ENCODE measurements at places on chromosomes 1 and 21.
A peak's percentile ranks its signal among the peaks of the same experiment; 100 is the strongest.

DNA sequence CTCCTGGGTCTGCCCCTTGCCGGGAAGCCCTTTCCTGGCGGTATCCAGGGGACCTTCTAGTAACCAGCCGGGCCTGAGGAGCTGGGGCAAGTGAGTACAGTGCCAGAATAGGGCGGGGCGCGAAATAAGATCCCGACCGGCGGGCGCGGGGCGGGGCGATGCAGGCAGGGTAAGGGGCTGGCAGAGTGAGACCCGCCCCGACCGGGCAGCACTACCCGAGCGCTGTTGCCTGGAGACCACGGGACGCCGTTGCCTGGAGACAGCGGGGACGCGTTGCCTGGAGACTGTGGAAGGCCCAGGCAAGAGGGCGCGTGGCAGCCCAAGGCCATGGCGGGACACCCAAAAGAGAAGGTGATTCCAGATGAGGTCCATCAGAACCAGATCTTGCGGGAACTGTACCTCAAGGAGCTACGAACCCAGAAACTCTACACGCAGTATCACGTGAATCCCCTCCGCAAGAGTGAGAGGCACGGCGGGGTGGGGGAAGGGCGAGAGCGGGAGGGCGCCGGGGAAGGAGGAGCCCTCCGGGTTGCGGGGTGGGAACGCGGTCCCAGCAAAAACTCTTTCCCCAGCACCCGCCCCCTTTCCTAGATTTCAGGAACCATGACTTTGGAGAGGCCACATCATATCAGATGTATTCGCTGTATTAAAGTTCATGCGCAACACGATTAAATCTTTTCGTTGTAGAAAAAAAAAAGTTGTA, 24.3 kb downstream of the EBNA1BP2 start:
- H3K4me1 ChIP-seq: no peaks in the 10 kb centered on the region
- H3K36me3 ChIP-seq: no peaks in the 10 kb centered on the region
- H3K4me3 ChIP-seq: no peak overlapping the region
- peaks cover 28% of the 10 kb centered on the region for H3K27me3 ChIP-seq
- H3K27ac ChIP-seq: no peak overlapping the region

GRCh38 chr1:230067419-230067870, 407 bp downstream of the GALNT2 start:
- no peaks in the 10 kb centered on the region for H3K27me3 ChIP-seq
- H3K4me1 ChIP-seq: peaks cover 48% of the 10 kb centered on the region
- H3K36me3 ChIP-seq: peaks cover 30% of the 10 kb centered on the region
- peak overlapping the region; percentile 79 for H3K4me3 ChIP-seq

GRCh38 chr1:79042539-79042938, 36.0 kb upstream of the ADGRL4 start:
- no peak overlapping the region for H3K27ac ChIP-seq
- DNase-seq: no peak

DNA sequence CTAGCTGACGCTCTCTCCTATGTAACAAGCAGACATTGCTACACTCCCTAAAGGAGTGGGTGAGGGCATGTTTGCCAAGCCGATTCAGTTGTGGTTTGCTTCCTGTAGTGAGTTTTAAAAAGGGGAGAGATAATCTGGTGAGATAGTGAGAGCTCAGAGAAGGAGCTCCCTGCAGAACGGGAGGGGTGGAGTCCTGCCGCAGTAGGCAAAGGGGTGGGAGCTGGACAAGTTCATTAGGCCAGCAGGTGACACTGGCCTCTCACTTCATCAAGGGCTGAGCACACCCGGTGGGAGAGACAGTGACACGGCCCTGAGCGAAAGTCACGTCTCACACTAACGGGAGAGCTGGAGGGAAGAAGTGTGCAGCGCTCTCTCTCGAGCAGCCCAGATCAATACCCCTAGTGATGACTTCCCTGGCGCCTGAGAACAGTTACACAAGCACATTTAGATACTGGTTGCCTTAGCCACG, 144.0 kb upstream of the CD34 start:
- DNase-seq: no peak
- H3K27me3 ChIP-seq: peaks cover 49% of the 10 kb centered on the region
- no peak overlapping the region for H3K4me3 ChIP-seq
- no peaks in the 10 kb centered on the region for H3K36me3 ChIP-seq
- no peak overlapping the region for H3K27ac ChIP-seq
- H3K4me1 ChIP-seq: no peaks in the 10 kb centered on the region

GRCh38 chr1:197481101-197481500, 213.0 kb downstream of the CRB1 start:
- H3K27me3 ChIP-seq: no peaks in the 10 kb centered on the region
- no peak overlapping the region for H3K4me3 ChIP-seq
- H3K4me1 ChIP-seq: peaks cover 16% of the 10 kb centered on the region
- peak; percentile 67 for DNase-seq
- no peaks in the 10 kb centered on the region for H3K36me3 ChIP-seq

- 0 out of 2 replicates have a peak overlapping the region, but pooled peaks have one; percentile 10 for H3K4me3 ChIP-seq
- peak; percentile 29 for DNase-seq
Measured at GRCh38 chr1:198681252-198681651, 42.4 kb downstream of the PTPRC start.

DNA sequence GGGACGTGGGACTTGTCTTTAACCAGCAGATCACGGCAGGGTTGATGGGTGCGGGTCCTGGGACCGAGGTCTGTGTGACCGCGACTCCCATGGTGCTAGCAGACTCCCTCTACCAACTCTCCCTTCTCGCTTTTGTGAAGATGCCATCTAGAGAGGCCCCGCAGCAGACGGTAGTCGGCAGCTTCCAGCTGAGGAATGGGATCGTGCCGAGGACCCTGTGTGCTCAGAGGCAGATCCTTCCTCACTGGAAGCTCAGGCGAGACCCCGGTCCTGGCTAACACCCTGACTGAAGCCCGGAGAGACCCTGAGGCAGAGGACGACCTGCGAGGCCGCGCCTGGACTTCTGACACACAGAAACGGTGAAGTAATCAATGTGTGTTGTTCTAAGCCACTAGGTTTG, 12.5 kb upstream of the SPATC1L start:
- no peak overlapping the region for H3K4me3 ChIP-seq
- peaks cover 85% of the 10 kb centered on the region for H3K36me3 ChIP-seq
- H3K27me3 ChIP-seq: no peaks in the 10 kb centered on the region
- H3K4me1 ChIP-seq: no peaks in the 10 kb centered on the region
- no peak overlapping the region for H3K27ac ChIP-seq

DNA sequence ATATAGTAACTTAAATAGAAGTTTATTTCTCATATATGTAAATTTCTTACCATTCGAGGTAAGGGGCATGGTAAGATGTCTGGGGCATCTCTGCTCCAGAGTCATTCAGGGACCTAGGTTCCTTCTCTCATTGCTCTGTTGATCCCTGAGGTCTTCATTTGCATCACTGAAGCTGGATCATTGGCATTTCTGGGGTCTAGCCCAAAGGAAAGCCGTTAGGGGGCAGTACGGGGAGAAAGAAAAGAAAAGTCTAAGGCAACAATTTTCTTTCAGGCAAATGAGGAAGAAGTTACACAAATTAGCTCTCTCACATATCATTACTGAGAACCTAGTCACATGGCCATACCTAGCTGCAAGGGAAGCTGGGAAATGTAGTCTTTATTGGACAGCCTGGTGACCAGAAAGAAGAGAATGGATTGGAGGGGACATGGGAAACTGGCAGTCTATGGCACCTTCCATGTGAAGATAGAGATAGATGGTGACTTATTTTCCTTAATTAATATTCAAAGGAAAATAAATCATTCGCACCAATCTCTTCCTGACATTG, 10.2 kb upstream of the SUSD4 start:
- H3K4me1 ChIP-seq: no peaks in the 10 kb centered on the region
- no peak for DNase-seq
- no peak overlapping the region for H3K4me3 ChIP-seq
- no peaks in the 10 kb centered on the region for H3K36me3 ChIP-seq

DNA sequence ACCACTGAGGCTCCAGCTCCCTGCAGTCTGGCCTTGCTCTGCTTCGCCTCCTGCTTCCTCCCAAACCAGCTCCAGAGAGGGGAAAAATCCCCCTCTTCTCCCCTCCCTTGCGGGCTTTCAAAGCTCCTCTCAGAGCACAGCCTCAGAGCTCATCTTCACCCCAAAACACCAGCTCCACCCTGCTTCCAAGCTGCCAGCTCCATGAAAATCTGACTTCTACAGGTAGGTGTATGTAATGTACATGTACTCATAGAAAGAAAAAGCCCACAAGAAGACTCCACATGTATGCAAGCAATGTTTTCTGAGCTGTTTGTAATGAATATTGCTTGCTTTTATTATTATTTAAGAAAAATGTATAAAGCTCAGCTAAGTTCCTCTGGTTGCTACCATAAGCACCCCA, 8.4 kb downstream of the SLC41A1 start:
- H3K36me3 ChIP-seq: peaks cover 54% of the 10 kb centered on the region
- H3K27ac ChIP-seq: no peak overlapping the region

- H3K27me3 ChIP-seq: no peaks in the 10 kb centered on the region
- no peaks in the 10 kb centered on the region for H3K4me1 ChIP-seq
- no peak for DNase-seq
Measured at GRCh38 chr1:65813956-65814355, 21.3 kb downstream of the PDE4B start.

- no peaks in the 10 kb centered on the region for H3K27me3 ChIP-seq
- H3K27ac ChIP-seq: no peak overlapping the region
- no peak overlapping the region for H3K4me3 ChIP-seq
- no peaks in the 10 kb centered on the region for H3K36me3 ChIP-seq
Measured at GRCh38 chr1:17636612-17637011, 97.1 kb downstream of the ARHGEF10L start.

DNA sequence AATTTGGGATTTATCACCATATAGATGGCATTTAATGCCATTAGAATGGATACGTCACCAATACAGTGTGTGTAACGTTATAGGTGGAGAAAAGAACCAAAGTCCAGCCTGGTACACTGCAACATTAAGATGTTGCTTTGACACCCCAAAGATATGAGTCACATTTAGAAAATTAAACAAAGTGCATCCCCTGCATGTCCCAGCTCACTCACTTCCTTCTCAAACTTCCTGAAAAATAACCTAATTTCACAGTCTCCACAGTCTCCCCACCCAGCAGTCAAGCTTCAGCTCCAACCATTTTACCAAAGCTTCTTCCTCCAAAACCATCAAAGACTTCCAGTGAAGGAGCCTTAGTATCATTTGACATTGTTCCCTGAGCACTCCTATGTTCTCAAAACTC, 111.9 kb downstream of the OMA1 start:
- no peaks in the 10 kb centered on the region for H3K4me1 ChIP-seq
- no peaks in the 10 kb centered on the region for H3K36me3 ChIP-seq
- H3K27ac ChIP-seq: no peak overlapping the region
- DNase-seq: no peak
- no peak overlapping the region for H3K4me3 ChIP-seq

DNA sequence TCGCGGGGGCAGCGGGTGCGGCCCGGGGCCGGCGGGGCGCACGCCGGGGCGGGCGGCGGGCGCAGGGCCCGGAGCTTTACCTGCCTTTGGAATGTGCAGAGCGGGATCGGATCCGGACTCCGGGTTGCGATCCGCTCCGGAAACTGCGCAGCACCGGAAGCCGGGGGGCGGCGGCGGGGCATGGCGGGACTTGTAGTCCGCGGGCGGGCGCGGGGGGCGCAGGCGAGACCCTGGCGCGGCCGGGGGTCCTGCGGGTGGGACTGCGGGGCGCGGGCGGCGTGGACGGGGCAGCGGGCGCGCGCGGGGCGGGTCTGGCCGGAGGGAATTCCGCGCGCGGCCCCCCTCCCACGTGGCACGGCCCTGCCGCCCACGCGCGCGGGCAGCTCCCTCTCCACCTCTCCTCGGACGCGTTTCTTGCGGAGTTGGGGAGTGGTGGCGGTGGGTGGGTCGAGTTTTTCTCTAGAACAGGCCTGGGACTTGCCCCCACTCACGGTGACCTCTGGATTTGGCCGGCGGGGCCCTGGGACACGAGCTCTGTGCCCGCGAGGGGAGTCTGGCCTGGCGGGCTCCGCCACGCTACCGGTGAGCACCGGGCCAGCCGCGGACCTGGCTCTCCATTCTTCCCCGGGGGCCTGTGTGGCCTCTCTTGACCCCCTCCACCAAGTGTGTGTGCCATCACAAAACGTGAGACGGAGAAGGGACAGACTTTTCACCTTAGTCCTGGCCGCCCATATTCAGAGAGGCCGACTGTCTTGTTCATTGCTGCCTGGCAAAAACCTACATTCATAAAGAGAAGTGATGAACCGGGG, at the start of gene PRDM15:
TSS of gene PRDM15 (minus strand) at position 155 of the 809 bp plus-strand sequence. CDS start 18,981 bp downstream, outside the sequence.
- H3K4me1 ChIP-seq: peaks cover 34% of the 10 kb centered on the region
- DNase-seq: peak; percentile 87
- H3K36me3 ChIP-seq: peaks cover 17% of the 10 kb centered on the region
- H3K4me3 ChIP-seq: peak within 1 kb of the TSS; percentile 94
- H3K27me3 ChIP-seq: no peaks in the 10 kb centered on the region
- peak within 1 kb of the TSS; percentile 91 for H3K27ac ChIP-seq

DNA sequence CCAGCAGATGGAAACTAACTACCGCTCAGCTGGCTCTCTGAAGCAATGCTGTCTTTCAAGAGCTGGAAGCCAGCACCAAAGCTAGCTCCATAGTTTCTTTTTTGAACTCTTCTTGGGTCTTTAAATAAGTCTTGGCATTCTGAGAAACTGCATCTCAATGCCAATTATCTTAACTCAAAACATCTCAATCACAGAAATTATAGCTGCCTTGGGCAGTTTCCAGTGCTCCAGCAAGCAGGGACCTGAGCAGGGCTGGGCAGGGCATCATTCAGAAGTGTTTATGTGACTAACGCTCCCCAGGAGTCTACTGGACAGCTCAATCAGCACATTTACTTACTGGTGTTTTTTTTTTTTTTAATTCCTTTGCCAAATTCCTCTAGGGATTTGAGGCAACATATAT, 18.3 kb upstream of the PADI4 start:
- no peaks in the 10 kb centered on the region for H3K4me1 ChIP-seq
- DNase-seq: no peak
- no peak overlapping the region for H3K4me3 ChIP-seq
- no peaks in the 10 kb centered on the region for H3K27me3 ChIP-seq
- H3K27ac ChIP-seq: no peak overlapping the region
- no peaks in the 10 kb centered on the region for H3K36me3 ChIP-seq

DNA sequence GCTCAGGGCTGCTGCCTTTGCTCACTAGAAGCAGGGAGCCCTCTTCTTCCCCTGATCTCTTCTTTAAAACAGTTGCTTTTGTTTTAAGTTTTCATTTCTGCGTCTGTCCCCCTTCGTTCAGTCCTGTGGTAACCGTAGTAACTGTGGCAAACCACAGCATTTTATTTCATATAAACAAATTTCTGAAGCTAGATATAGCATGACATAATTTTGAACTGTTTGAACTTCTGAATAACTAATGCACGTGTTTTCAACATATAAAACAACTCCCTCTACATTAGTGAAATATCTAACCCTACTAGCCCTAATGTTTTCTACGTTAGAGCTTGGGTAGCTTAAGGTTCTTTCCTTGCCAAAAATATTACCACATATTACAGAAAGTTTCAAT, 104.6 kb downstream of the DISP1 start:
- DNase-seq: no peak
- H3K36me3 ChIP-seq: no peaks in the 10 kb centered on the region
- H3K4me1 ChIP-seq: no peaks in the 10 kb centered on the region
- H3K27ac ChIP-seq: no peak overlapping the region
- no peak overlapping the region for H3K4me3 ChIP-seq
- H3K27me3 ChIP-seq: no peaks in the 10 kb centered on the region
